Progenitor cell of endocrine pancreas (in vitro differentiated cells): ENCODE measurements at places on chromosomes 5 and 9. TPM values are rescaled to one million over a fixed set of nuclear protein-coding genes. Genes with fewer than 3 reads are reported as not detected.

PTGDS gene
- total RNA-seq, result not detected in 2 replicates

LCN12 gene
- total RNA-seq, result 14.7 and 16.2 TPM in 2 replicates

GRCh38 chr5:155418960-155419579 is 405.5 kb downstream of the KIF4B start:
- no peak overlapping the region for H3K27ac ChIP-seq
- H3K4me3 ChIP-seq, result no peak overlapping the region
- no peak for DNase-seq
- H3K36me3 ChIP-seq, result no peaks in the 10 kb centered on the region

PTGES gene
- total RNA-seq, result 0.19 TPM in 1 of 2 replicates, not detected in the other

DNA sequence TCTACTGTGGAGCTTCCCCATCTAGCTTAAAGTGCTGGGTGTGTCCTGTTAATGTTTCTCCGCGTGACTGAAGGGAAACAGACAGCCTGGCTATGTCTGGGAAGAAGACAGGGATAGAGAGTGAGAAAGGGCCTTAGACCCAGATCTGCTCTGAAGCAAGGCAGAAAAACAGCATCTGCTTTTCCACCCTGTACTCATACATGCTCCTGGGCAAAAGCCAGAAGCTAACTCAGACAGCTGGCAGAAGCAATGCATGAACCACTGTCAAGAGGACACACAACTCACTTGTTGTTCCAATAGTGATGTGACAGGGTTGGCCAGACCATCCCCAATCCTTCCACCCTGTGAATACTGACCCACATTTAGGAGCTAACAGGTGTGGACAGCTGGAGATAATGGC is 63.3 kb downstream of the DPYSL3 start:
- peaks cover 5% of the 10 kb centered on the region for H3K27me3 ChIP-seq
- H3K27ac ChIP-seq, result no peak overlapping the region
- peaks cover 14% of the 10 kb centered on the region for H3K4me1 ChIP-seq
- DNase-seq, result no peak

ZNF354C gene
- total RNA-seq, result 8.1 and 8.5 TPM in 2 replicates
